Neural crest cell (in vitro differentiated cells): ENCODE measurements at places on chromosomes 3 and 15. TPM values are rescaled to one million over a fixed set of nuclear protein-coding genes. Genes with fewer than 3 reads are reported as not detected.

IMPG2 gene
- total RNA-seq: 0.40 and 0.52 TPM in 2 replicates

HRH1 gene
- not detected in 2 replicates for total RNA-seq

C3orf85 gene
- not detected in 2 replicates for total RNA-seq

FSIP1 gene
- 6.8 and 8.1 TPM in 2 replicates for total RNA-seq

DNA sequence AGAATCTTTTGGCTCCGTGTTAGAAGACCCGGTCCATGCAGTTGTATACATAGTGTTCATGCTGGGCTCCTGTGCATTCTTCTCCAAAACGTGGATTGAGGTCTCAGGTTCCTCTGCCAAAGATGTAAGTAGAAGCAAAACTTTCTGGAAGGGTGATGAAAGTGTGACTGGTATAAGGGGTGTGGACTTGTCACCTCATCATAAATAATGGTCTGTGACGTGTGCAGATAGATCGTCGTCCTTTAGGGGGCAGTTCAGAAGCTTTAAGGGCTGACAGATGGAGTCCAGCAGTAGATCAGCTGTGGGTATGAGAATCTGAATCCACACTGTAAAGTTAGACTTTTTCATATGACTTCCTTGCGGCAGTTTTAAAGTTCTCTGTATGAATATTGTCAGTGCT, 15.3 kb downstream of the SEC61A1 start:
- no peak overlapping the region for H3K4me3 ChIP-seq
- H3K27me3 ChIP-seq: no peaks in the 10 kb centered on the region
- H3K4me1 ChIP-seq: no peaks in the 10 kb centered on the region
- DNase-seq: no peak

DNA sequence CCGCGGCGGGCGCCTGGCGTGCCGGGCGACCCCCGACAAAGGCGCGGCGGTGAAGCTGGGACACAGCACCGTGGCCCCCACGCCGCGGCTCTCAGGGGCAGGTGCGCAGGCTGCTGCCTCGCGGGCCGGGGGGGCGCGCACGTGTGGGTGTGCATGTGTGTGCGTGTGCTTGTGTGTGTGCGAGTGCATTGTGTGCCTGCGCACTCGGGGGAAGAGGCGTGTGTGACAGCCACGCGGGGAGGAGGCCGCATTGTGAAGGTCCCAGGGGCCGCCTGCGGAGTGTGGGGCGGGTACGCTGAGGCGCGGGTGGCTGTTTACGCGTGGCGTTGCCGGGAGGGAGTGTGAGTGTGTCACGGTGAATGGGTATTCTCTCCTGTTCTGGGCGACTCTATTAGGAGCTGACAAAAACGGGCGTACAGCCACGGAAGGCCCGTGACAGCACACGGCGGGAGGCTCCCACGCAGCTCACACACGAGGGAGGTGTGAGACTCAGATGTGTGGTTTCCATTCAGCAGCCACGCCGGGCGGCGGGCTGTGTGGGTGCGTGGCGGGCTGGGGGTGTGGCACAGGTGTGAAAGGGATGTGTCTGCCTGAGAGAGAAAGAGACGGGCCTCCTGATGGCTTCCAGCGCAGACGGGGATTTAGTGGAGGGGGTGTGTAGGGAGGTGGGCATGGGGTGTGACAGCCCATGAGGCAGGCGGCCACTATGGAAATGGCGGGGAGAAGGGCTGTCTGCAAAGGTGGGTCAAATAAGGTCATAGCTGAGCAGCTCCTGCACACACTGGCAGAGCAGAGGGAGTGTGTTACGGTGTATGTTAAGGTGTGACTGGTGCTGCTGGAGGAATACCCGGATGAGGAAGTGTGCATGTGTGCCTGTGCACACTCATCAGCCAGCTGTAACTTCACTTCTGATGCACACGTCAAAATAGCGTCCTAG, 750 bp downstream of the PODXL2 start:
- H3K27me3 ChIP-seq: peaks cover 42% of the 10 kb centered on the region
- no peak for DNase-seq
- H3K36me3 ChIP-seq: no peaks in the 10 kb centered on the region
- no peak overlapping the region for H3K27ac ChIP-seq

GRCh38 chr3:171323938-171324536, 136.2 kb downstream of the TNIK start:
- H3K4me1 ChIP-seq: peaks cover 30% of the 10 kb centered on the region
- H3K36me3 ChIP-seq: no peaks in the 10 kb centered on the region
- DNase-seq: no peak
- H3K27ac ChIP-seq: no peak overlapping the region

GRCh38 chr3:72032441-72033135, 247.6 kb upstream of the PROK2 start:
- no peak for DNase-seq
- no peaks in the 10 kb centered on the region for H3K4me1 ChIP-seq
- no peaks in the 10 kb centered on the region for H3K36me3 ChIP-seq

DNA sequence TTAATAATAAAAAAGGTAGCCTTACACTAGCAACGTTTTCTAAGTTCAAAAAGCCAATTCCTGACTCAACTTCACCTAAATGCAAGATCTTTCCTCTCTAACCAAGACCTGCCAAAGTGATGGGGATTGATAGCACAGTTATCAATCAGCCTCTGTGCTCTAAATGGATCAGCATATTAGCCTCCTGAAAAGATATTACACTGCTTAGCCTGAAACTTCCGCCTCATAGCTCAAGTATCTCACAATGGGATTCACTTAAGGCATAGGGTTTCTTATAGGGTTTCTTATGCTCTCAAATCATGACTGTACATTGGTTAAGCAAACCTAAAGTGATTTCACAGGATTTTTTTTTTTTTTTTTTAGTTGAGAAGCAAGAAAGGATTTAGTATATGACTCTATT, 436 bp upstream of the SLC9A9 start:
- no peaks in the 10 kb centered on the region for H3K36me3 ChIP-seq
- no peak for DNase-seq
- no peak overlapping the region for H3K4me3 ChIP-seq
- H3K4me1 ChIP-seq: peaks cover 19% of the 10 kb centered on the region

GRCh38 chr15:81473177-81473576, 99.2 kb upstream of the TMC3 start:
- no peak overlapping the region for H3K4me3 ChIP-seq
- H3K36me3 ChIP-seq: no peaks in the 10 kb centered on the region
- DNase-seq: no peak
- peaks cover 2% of the 10 kb centered on the region for H3K27me3 ChIP-seq

GRCh38 chr3:161150001-161150525, 44.9 kb upstream of the B3GALNT1 start:
- H3K4me1 ChIP-seq: no peaks in the 10 kb centered on the region
- no peaks in the 10 kb centered on the region for H3K27me3 ChIP-seq
- no peaks in the 10 kb centered on the region for H3K36me3 ChIP-seq
- no peak overlapping the region for H3K27ac ChIP-seq

DNA sequence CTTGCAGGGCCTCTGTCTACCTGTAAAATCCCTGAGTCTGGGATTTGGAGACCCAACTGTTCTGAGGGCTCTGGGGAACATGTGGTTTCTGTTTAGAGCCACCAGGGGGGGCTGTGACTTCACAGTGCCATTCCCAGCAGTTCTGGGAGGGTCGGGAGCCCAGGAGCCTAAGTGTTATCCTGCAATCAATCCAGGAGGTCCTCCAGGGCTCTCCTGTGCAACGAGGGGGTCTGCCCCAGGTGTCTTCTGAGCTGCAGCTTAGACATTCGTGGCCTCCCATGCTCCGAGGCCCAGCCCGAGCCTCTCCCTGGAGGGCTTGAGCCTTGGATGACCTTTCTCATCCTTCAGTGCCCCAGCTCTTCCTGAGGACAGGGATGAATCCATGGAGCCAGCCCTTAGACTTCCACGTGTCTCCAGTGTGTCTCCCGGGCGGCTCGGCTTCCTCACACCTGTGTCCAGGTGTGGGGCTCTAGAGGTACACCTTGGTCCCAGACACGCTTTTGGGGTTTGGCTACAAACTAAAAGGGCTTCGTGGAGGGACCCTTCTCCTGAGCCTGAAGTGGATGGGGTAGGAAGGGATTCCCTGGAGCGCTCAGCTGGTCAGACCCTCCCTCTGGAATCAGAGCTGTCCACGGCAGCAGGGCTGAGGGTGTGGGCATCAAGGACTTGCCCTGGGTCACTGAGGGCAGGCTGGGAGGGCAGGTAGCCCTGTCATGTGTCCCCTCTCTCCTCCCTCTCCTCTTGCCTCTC, 20.3 kb upstream of the ABTB1 start:
- DNase-seq: peak; percentile 47

- H3K4me3 ChIP-seq: no peak overlapping the region
- no peak overlapping the region for H3K27ac ChIP-seq
- peaks cover 27% of the 10 kb centered on the region for H3K4me1 ChIP-seq
Measured at GRCh38 chr3:129016356-129016719, 15.2 kb downstream of the EFCC1 start.

- peaks cover 8% of the 10 kb centered on the region for H3K36me3 ChIP-seq
- no peak for DNase-seq
- H3K27ac ChIP-seq: peak overlapping the region; percentile 35
- H3K4me3 ChIP-seq: no peak overlapping the region
- H3K4me1 ChIP-seq: no peaks in the 10 kb centered on the region
- H3K27me3 ChIP-seq: no peaks in the 10 kb centered on the region
Measured at GRCh38 chr3:9976721-9977709, 9.6 kb downstream of the EMC3 start.

DNA sequence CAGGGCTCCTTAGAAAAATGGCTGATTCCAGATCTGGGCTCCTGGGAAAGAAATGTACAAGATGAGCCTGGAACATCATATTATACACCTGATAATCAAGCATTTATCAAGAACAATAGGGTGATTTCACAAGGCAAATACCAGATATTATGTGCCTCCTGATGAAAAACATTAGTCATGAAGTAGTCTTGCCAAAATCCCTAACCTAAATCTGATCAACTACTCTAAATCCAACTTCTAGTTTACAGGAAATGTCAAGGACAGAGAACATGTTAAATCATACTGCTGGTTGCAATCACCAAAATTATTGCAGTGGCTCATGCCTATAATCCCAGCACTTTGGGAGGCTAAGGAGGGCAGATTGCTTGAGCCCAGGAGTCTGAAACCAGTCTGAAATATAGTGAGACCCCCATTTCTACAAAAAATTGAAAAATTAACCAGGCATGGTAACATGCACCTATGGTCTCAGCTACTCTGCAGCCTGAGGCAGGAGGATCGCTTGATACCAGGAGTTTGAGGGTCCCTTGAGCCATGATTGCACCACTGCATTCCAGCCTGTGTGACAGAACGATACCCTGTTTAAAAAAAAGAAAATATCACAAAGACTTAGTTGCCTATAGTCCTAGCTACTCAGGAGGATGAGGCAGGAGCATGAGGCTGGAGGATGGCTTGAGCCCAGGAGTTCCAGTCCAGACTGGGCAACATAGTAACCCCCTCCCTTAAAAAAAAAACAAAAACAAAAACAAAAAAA, 34.9 kb upstream of the ATP13A3 start:
- no peak overlapping the region for H3K27ac ChIP-seq
- no peak for DNase-seq
- H3K4me3 ChIP-seq: no peak overlapping the region
- H3K4me1 ChIP-seq: peaks cover 5% of the 10 kb centered on the region
- peaks cover 5% of the 10 kb centered on the region for H3K27me3 ChIP-seq
